Activated T-cell treated with anti-CD3 and anti-CD28 coated beads for 48 hours (primary cell): ENCODE measurements at places on chromosomes 5 and 9.

DNA sequence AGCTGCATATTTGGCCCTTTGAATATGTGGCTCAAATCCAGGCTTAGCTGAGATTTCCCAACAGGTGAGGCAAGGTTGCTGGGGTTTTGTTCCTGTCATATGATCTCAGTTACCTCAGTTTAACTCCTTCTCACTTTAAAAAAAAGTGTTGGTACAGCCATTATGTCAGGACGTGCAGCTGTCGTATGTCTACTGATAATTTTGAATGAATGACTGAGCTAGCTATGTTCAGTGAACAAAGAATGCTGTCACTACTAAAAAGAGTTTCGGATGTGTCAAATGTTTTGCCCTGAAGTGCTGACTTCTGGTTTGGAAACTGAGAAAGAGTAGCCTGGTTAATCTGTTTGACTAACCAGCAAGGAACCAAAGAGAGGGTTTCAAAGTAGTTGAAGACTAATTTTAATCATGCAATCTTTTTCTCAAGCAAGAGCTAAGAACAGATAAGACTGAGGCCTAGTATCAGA lies 106.3 kb upstream of the NR3C1 start:
- no peak for DNase-seq

GRCh38 chr5:56566374-56567249 lies 248.7 kb upstream of the MAP3K1 start:
- DNase-seq = no peak

- no peak for DNase-seq
Measured at GRCh38 chr5:73376618-73377170, 71.9 kb downstream of the FOXD1 start.

DNA sequence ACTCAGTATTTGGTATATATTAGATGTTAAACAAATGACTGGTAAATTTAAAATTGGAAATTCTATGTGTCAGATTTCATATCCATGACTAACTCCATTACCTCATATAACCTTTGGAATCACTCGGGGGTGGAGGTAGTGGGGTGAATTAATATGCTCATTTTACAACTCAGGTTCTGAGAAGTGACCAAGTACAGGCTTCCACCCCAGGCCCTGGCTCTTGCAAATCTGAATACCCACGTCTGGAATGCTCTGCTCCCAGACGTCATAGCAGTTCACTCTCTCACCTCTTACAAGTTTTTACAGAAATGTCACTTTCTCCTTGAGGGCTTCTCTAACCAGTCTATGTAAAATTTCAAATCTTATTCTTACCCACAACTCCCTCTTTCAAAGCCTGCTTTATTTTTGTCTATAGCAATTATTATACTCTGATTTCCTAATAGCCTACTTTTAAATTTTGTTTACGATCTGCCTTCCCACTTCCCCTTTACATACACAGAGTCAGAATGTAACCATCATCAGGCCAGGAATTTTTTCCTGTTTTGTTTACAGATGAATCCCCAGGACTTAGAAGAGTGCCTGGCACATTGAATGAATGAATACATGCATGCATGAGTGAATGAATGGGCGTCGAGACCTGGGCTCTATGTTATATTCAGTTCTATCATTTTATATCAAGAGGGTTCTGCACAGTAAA lies 134.1 kb upstream of the IFNE start:
- no peak for DNase-seq

- no peak for DNase-seq
Measured at GRCh38 chr5:86232246-86232645, 385.5 kb upstream of the COX7C start.

GRCh38 chr9:7691909-7692308 lies 107.7 kb downstream of the DMAC1 start:
- DNase-seq = no peak
